Cardiac muscle cell (in vitro differentiated cells and primary cell): ENCODE measurements at places on chromosomes 5 and 9. TPM values are rescaled to one million over a fixed set of nuclear protein-coding genes. Genes with fewer than 3 reads are reported as not detected.

PCDHGA6 gene
- total RNA-seq: 0.66 and 0.88 TPM in 2 replicates

HMMR gene
- 7.8 and 46.5 TPM in 2 replicates for total RNA-seq

LRSAM1 gene
- 32.6 and 39.4 TPM in 2 replicates for total RNA-seq

GAPT gene
- total RNA-seq: not detected in 2 replicates

APBA1 gene
- 2.1 and 2.4 TPM in 2 replicates for total RNA-seq

COL23A1 gene
- total RNA-seq: 19.7 and 43.0 TPM in 2 replicates

MYOZ3 gene
- total RNA-seq: 2.1 and 6.8 TPM in 2 replicates

EDIL3 gene
- total RNA-seq: 5.1 and 7.7 TPM in 2 replicates

CTXN3 gene
- total RNA-seq: not detected in 2 replicates

FOCAD gene
- total RNA-seq: 52.0 and 57.0 TPM in 2 replicates

GRCh38 chr5:94807985-94808384 is 189.5 kb downstream of the SLF1 start:
- no peak for DNase-seq

- DNase-seq: no peak
Measured at GRCh38 chr9:97809666-97810344, 43.2 kb upstream of the FOXE1 start.

DNA sequence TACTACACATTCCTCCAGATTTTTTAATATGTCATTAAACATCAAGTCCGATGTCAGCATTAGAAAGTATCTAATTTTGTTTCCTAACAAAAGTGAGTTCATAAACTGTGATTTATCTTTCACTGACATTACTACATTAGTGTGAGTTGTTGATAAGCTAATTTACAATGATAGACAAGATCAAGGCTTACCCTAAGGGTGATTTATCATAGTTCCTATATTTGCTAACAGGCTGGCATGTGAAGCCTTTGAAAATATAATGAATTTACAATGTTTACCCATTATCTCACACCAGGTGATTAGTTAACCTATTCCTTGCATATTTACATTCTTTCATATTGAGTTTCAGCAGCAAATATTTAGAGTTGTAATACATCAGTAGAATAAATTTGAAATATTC is 1096.9 kb upstream of the NUDT12 start:
- DNase-seq: no peak

DNA sequence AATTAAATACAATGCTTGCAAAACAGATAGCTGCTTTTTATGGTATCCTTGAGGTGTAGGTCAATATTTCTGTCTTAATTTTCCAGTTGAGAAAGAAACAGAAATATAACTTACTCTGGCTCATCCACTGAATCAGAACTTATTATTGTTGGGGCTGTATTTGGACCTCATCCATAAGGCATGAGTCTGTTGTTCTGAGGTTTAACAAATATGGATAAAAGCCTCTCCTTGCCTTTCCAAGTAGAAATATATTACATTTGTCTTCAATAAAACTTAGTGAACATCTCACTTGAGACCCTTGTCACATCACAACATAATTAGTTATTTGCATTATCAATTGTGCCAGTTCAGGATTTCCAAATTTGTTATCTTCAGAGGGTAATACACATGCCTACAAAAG is 525.8 kb downstream of the AGTPBP1 start:
- DNase-seq: no peak

DNA sequence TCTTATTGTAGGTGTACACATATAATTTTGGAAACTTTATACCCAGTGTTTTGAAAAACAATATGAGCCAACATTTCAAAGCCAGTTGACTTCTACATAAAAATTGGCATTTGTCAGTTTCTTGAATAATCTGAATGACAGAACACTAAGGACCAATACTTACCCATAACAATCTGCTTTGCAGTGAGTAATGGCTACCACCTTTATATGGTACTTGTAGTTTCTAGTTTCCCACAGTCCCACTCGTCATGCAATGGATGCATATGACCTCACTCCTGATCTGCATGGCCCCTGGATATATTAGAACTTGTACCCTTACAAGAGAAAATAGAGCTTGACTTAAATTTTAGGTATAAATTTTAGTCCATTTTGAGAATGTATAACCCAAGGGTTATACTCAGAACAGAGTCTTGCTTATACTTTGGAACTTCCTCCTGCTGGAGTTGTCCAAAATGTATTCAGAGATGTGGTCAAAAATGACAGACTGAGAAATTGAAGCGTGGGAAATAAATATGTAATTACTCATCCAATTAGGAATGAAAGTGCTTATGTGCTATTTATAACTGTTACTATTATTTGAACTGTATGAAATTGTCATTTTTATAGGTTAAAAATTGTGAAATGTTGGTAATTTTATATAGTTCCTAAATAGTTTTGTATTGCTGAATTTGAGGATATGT is 19.5 kb downstream of the XRCC4 start:
- peak; percentile 32 for DNase-seq

DNA sequence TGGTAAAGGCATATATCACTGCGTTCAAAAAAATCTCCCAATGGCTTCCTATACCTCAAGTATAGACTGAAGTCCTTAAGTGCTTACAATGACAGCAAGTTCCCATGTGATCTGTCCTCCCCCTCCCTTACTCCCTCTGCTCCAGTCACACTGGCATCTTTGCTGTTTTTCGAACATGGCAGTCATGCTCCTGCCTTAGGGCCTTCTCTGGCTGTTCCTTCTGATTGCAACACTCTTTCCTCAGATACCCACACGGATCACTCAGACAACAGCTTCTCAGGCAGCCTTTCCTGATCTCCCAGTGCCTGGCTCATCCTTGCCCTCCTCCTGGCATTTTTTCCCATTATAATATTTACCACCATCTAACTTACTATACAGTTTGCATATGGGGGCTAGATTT is 232.8 kb downstream of the ARHGEF28 start:
- DNase-seq: no peak

DNA sequence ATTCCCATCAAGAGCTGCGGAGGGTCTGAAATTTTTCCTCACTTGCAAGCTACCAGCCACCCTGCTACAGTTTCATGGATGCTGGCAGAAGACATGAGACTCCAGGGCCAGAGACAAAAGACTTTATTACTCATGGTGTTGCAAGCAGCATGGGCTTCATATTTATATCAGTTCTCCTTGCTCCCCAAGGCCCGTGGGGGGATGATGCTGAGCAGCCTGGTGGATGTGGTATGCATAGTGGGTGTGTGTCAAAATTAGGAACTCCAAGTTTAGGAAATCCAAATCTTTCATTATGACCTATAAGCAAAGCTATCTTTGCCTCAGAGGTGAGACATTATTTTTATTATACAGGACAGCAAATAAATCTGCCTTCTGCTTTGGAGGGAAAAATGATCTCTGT is 105.7 kb upstream of the ALDH1B1 start:
- no peak for DNase-seq

DNA sequence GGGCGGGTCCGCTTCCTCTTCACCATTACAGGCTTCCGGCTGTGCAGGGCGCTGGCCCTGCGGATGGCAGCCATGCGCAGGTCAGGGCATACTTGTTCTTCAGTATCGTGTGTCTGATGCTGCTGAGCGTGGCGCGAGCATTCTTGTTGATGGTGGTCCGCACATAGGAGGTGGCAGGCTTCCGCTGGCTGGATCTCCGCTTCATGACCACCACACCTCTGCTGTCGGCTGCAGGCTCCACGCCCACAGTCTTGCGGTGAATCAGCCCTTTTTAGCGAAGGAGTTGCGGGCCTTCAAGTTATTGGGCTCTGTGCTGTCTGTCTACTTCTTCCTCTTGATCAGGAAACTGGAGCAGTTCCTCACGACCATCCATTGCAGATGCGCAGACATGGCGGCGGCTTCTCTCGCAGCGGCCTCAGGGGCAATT is 62.4 kb upstream of the ZNF608 start:
- DNase-seq: no peak

DNA sequence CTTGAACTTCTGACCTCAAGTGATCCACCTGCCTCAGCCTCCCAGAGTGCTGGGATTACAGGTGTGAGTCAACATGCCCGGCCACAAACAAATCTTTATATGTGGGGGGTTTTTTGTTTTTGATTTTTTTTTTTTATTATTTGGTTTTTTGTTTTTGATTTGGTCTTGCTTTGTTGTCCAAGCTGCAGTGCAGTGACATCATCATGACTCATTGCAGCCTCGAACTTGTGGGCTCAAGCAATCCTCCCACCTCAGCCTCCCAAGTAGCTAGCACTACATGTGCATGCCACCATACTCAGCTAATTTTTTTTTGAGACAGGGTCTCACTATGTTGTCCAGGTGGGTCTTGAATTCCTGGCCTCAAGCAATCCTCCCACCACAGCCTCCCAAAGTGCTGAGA is 42.4 kb downstream of the ALDH7A1 start:
- no peak for DNase-seq

- no peak for DNase-seq
Measured at GRCh38 chr9:8477450-8477849, 677.9 kb upstream of the DMAC1 start.

- DNase-seq: no peak
Measured at GRCh38 chr5:171649075-171649401, 136.6 kb upstream of the SMIM23 start.

GRCh38 chr5:581941-582340 is 30.2 kb upstream of the CEP72 start:
- no peak for DNase-seq

DNA sequence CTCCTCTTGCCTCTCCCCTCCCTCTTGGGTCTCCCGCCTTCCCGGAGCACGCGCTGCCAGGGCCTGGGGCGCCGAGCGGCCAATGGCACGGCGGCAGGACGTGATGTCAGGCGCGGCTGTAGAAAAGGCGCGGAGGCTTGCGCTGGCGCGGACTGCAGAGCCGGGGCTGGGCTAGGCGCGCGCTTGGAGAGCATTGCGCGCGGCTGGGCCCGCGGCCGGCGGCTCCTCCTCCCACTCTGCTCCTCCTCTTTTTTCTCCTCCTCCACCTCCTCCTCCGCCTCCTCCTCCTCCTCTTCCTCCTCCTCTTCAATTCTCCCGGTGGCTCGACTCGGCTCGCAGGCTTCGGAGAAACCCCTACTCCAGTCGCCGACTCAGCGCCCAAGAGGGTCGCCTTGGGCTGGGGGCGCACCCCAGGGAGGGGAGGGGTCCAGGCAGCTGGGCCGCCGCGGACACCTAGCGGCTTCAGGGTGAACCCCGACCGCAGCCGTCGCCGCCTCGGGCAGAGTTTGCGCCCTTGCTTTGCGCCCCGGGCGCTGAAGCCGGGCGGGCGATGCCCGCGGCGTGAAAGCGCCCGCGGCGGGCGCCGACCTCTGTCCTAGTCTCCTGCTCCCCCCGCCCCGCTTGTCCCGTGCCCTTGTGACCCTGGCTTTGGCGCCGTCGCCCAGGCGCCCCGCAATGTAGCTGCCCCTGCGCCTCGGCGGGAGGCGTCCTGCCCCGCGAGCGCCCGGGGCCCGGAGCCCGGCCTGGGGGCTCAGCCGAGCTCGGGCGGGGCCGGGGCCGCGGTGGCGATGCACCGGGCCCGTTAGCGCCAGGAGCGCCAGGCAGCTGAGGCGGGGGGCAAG is at the start of gene LHX2:
Gene LHX2 (plus strand): TSS at position 309 of the 842 bp plus-strand sequence. CDS start 581 bp downstream, outside the sequence.
- DNase-seq: peak; percentile 89

GRCh38 chr5:157312492-157312891 is 46.6 kb downstream of the CYFIP2 start:
- DNase-seq: peak; percentile 68

GRCh38 chr5:65919773-65920172 is 6.6 kb upstream of the ERBIN start:
- DNase-seq: no peak

- DNase-seq: no peak
Measured at GRCh38 chr9:95845751-95846150, 29.7 kb upstream of the ERCC6L2 start.

- no peak for DNase-seq
Measured at GRCh38 chr5:153700940-153701339, 210.5 kb downstream of the GRIA1 start.

GRCh38 chr9:90631964-90632363 is 10.7 kb downstream of the DIRAS2 start:
- no peak for DNase-seq

DNA sequence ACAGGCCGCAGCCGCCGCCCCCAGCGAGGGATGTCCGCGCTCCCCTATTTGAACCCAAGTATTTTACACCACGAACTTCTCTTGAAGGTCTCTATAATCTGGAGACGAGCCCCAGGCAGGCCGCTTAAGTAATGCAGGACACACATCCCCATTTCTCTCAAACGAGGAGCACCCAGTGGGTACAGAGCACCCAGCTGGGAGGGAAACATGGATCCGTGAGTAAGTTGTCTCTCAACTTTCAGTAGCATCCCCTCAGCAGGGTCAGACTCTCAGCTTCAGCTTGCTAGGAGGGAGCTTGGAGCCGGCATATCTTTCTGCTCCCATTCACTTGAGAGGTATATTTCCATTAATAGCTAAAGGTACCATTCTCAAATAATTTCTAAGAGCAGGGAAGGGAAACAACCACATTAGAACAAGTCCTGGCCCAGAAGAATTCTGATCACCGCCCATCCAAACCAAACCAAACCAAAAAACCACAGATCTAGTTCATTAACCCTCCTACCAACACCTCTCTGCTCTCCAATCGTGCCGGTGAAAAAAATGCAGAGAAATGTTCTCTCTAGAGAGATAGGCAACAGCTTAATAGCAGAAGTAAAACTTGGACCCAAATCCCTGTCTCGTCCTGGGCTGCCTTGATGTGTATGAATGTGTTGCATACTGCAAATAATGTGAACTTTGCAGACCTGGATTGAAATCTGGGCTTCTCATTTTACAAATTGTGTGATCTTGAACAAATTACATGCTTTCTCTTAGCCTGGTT is 910 bp downstream of the TDRD7 start:
- DNase-seq: peak; percentile 6

DNA sequence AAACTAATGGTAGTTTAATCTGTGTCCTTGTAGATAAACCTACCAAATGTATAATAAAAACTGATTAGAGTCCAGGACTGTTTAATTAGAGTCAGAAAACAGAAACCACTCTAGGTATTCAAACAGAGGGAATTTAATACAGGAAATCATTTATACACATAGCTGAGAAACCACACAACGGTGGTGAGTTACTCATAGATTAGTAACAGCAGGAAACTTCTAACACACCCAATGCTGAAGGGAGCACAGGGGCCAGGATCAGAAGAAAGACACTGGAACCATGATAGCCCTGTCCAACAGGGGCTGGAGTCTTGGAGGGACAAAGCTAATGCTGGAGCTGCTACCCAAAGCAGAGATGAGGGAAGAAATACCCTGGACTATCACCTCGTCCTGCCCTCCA is 321.0 kb downstream of the ACTL7B start:
- DNase-seq: no peak

- no peak for DNase-seq
Measured at GRCh38 chr5:32984851-32985610, 273.9 kb downstream of the NPR3 start.

GRCh38 chr9:114247077-114247476 is 75.8 kb upstream of the ORM1 start:
- DNase-seq: no peak

- no peak for DNase-seq
Measured at GRCh38 chr9:7636838-7637467, 162.6 kb downstream of the DMAC1 start.

- no peak for DNase-seq
Measured at GRCh38 chr5:2251751-2252150, 369.0 kb upstream of the IRX4 start.

- DNase-seq: no peak
Measured at GRCh38 chr9:34197756-34198711, 19.2 kb downstream of the UBAP1 start.
